ENCODE measurements at places on chromosomes 2 and 18.

DNA sequence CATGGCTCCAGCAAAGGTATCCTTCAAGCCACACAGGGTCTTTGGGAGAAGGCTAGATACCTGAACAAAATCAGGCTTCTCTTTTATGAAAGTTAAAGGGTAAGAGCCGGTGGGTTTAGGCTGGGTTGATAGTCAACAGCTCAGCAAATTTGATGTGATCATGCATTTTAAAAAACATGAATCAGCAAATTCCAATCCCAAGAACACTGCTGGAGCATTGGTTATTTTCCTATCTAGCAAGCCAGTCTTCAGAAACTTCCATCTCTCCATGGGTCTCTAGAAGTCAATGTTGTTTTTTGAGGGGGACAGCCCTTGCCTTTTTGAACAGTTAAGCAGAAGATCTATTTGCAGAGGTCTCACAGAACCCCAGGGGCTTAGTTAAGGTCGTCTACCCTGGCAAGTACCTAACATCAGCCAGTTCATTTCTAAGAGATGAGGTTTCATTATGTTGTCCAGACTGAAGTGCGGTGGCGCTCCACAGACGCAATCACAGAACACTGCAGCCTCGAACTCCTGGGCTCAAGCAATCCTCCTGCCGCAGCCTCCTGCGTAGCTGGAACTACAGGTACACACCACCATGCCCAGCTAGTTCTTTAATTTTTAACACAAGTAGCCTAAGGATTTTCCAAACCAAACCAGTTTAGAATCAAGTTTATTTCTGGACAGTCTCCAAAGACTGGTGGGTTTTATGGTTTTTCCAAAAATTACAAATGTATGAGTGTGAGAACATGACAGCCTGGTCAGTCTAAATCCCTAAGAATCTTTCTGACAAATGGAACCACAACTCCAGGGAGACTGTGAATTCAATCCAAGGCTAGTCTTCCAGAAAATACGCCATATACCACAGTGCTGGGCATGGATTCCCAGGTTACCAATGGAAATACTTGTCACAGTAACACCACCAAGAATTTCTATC, 4.1 kb upstream of the ZCCHC2 start:
- no peak for DNase-seq

DNA sequence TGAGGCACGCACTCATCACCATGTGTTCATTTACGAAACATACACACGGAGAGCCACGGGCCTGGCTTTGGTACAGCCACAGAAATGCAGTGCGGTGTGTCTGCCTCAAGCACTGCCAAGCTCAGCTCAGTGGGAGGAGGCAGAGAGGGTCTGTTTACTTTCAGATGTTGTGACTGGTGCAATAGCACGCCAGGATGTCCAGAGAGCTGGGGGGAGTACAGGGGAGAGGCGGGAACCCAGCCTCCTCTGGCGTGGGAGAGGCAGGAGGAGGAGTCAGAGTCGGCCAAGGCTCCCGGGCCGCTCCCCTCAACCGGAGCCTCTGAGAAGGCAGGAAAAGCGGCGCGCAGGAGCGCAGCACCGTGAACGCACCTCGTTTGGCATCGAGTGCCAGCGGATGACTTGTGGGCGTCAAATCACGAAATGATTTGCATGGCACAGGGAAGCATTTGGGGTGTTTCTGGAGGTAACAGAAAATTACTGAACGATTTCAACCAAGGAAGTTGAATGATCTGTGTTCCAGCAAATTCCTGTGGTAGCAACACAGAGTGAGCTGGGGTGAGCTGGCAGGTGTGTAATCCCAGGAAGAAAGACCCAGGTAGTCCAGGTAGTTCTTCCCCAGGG, 143.0 kb downstream of the ZNF516 start:
- peak; percentile 35 for DNase-seq

DNA sequence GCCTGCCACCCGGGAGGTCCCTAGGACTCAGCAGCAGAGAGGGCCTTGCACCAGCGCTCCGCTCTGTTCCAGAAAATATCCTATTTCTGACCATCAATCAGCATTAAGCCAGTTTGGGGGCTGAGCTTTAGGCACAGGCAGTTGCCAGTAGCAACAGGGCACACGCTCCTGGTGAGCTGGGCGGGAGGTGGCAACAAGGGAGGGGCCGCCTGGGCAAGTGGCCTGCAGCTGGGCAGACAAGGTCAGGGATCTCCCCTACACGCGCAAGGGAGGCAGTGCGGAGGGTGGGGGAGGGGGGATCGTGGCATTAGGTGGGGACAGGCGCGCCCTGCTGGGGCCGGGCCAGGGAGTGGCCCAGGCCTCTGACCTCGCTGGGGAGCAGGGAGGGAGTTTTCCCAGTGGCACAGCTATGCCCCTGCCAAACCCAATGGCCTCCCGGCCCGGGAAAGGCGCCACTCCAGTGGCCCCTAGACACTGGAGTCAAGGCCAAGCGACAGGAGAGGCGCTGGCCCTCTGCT, 302.8 kb downstream of the NCKAP5 start:
- no peak for DNase-seq

DNA sequence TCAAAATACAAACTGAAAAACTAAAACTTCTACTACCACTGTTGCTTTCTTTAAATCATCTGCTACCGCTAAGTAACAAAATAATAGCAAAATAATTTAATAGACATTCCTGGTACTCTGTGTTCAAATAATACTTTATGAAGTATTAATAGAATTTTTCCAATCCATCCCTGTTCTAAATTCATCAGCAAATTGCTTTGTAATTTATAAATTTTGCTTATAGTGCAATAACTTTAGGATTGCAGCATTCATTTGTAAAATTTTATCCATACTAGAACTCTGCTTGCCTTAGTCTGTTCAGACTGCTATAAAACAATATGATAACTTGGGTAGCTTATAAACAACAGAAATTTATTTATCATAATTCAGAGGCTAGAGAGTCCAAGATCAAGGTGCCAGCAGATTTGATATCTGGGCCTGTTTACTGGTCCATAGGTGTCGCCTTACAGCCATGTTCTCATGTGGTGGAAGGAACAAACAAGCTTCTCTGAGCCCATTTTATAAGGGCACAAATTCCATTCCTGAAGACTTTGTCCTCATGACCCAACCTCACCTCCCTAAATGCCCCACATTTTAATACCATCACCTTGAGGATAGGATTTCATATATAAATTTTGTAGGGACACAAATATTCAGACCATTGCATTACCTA, 415.1 kb upstream of the MAP2 start:
- no peak for DNase-seq

DNA sequence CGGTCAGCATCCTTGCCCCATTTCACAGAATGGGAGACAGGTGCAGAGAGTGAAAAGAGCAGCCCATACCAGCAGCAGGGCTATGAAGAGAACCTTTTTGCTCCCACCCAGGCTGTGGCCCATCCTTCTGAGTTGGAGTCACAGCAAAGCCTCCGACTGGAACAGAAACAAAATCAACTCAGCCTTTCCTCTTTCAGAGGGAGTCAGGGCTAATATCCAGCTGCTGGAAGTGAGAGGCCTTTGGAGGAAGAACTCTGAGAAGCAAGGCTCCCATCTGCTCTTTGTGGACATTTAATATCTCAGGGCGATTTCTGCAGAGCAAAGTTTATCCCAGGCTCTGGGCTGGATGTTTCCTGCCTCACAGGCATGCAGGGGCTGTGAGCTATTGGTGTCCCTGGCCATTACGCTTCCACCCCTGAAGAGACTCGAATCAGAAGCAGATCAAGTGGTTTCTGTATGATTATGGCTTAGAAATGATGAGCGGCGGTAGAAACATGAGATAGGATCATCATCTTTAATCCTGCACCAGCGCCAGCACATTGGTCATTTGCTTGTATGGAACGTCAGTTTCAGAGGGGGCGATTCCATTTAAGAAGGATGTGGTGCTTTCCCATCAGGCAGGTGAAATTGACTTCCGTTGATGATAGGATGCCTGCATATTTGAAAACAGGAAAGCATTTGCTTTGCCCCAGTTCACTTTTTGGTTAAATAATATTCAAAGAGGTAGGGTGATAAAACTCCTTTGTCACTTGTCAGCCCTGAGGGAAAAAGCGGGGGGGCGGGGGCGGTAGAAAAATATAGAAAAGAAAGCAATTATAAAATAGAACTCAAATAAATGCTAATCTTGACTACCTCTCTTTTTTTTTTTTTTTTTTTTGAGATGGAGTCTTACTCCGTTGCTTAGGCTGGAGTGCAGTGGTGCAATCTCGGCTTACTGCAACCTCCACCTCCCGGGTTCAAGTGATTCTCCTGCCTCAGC, 152.4 kb downstream of the LRRC30 start:
- DNase-seq: no peak

GRCh38 chr18:72444111-72444797, 99.9 kb downstream of the CBLN2 start:
- DNase-seq: no peak

- DNase-seq: no peak
These were observed 171.9 kb downstream of the EN1 start for GRCh38 chr2:118675531-118675930.

DNA sequence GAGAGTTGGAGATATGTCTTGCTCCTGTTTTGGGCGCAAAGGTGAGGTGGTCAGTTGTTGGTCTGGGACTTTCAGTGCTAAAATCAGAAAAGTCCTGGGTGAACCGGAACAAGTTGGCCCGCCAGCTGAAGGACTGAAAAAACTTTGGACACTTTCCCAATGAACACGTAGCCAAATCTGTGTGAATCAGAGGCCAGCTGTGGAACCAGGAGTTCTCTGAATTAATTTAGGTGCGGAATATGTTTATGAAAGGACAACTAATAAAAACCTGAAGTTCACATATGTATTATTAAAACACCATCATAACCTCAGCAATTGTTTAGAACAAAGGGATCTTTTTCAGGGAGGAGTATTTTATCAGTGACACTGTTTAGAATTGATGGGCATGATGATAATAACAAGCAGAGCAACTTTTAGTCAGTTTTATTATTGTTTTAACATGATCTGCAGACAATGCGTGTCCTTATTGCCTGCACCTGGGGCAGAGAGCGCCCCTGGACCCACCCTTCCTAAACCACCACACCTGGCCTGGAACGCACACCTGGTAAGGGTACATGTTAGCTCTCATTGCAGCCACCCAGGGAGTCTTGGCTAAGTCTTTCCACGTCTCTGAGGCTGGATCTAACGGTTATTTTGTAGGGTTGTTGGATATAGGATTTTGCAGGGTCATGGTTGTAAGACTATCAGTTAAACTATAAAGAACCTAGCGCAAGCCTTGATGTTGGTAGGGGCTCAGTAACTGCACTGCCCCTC, 9.9 kb upstream of the ODC1 start:
- DNase-seq: no peak

DNA sequence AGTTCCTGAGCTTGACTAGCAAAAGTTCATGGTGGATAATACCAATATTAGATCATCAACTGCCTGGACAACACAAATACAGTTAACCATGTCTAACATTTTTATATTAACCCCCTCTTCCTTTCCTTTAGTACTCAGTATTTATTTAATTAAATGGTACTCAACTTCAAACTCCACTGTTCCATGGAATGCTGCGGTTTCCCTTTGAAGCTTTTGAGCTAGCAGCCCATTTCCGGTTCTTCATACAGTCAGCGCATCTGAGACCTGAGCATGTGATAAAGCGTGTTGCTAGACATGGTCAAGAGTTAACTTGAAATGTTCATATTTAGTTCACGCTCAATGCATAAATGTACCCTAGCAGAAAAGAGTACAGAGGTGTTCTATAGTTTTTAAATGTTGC, 278.4 kb downstream of the ALPK2 start:
- no peak for DNase-seq

DNA sequence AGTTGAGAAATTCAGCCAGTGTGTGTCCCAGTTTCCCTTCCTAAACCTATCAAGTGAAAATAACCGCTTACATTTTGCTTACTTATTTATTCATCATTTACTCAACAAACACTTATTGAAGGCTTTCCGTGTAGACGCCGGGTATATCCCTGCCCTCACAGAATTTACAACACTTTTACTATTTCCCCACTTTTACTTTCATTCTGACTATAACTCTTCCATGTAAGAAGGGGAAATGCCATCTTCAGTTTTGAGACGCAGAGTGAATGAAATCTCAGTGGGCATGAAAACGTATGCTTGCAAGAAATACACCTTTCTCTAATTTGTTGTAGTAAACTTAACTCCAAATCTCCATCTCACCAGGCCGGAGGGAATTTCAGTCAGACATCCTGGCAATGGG, 251.0 kb upstream of the CHAC2 start:
- no peak for DNase-seq

DNA sequence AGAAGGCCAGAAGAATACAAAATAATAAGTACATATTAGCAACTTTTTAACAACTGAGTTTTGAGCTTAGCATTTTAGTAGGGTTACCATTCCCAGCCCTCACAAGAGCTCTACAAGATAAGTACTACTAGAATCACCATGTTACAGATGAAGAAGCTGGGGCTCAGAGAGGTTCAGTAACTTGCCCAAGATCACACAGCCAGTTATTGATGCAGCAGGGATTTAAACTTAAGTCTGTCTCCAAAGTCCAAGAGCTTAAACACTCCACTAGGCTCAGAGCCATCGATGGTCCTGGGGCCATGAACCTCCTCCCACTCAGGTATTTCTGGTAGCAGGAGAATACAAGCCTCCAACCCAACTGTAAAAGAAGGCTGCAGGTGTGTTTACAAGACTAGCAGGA, 30.8 kb downstream of the TNS1 start:
- DNase-seq: no peak

- no peak for DNase-seq
These were observed 22.0 kb downstream of the IL1RL2 start for GRCh38 chr2:102208774-102209173.

- DNase-seq: no peak
These were observed 643.6 kb upstream of the DDX18 start for GRCh38 chr2:117170897-117171296.

DNA sequence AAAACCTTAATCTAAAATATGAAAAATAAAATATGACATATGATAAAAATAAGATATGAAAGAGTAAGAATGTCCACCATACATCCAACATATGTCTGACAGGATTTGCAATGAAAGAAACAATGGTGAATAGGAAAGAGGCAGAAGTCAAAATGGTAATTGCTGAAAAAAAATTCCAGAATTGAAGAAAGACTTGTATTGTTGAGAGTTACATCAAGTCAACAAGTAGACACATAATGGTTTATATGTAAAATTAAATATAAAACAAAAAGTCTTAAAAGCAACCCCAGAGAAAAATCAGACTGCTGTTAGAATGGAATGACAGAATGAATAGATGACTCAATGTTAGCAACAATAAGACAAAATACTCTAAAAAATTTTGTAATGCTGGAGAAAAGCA, 255.1 kb downstream of the DOK6 start:
- no peak for DNase-seq

- no peak for DNase-seq
These were observed 109.7 kb downstream of the MSH2 start for GRCh38 chr2:47512581-47513083.

DNA sequence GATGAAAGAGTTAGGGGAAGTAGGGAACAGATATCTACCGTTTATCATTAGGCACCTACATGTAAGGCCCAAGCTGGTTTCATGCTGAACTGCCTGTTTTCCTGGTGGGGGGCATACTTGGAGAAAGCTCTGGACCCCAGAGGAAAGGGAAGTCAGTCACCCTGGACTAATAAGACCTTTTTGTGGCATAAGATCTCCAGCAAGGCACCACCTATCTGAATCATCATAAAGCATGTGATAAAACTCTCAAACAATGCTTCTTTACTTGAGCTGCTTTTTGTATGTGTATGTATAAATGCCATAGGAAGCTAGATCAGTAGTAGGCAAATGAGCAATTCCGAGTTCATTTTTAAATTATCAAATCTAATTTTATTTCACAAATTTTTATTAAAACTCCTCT, 104.8 kb downstream of the TANC1 start:
- no peak for DNase-seq
